Neural crest cell (in vitro differentiated cells): ENCODE measurements at places on chromosomes 2 and 18. TPM values are rescaled to one million over a fixed set of nuclear protein-coding genes. Genes with fewer than 3 reads are reported as not detected.

The POMC gene
- 0.39 and 0.54 TPM in 2 replicates for total RNA-seq

The CTLA4 gene
- total RNA-seq = 0.65 and 1.3 TPM in 2 replicates

The FKBP7 gene
- 25.2 and 28.3 TPM in 2 replicates for total RNA-seq

The NCKAP5 gene
- total RNA-seq = 22.8 and 27.9 TPM in 2 replicates

The LRATD1 gene
- total RNA-seq = 3.0 and 3.6 TPM in 2 replicates

- DNase-seq = no peak
- no peak overlapping the region for H3K27ac ChIP-seq
- H3K4me1 ChIP-seq = peaks cover 47% of the 10 kb centered on the region
- H3K27me3 ChIP-seq = peaks cover 3% of the 10 kb centered on the region
Observed at GRCh38 chr2:239401881-239402233, 1.0 kb upstream of the HDAC4 start.

- no peaks in the 10 kb centered on the region for H3K27me3 ChIP-seq
- H3K36me3 ChIP-seq = peaks cover 7% of the 10 kb centered on the region
- no peak overlapping the region for H3K4me3 ChIP-seq
- H3K27ac ChIP-seq = no peak overlapping the region
- DNase-seq = no peak
- H3K4me1 ChIP-seq = peaks cover 6% of the 10 kb centered on the region
Observed at GRCh38 chr18:23281626-23282436, 146.5 kb downstream of the CABLES1 start.

GRCh38 chr18:44521668-44522022 lies 159.0 kb upstream of the SETBP1 start:
- no peak overlapping the region for H3K27ac ChIP-seq
- H3K4me1 ChIP-seq = peaks cover 4% of the 10 kb centered on the region
- no peaks in the 10 kb centered on the region for H3K36me3 ChIP-seq
- H3K4me3 ChIP-seq = no peak overlapping the region

DNA sequence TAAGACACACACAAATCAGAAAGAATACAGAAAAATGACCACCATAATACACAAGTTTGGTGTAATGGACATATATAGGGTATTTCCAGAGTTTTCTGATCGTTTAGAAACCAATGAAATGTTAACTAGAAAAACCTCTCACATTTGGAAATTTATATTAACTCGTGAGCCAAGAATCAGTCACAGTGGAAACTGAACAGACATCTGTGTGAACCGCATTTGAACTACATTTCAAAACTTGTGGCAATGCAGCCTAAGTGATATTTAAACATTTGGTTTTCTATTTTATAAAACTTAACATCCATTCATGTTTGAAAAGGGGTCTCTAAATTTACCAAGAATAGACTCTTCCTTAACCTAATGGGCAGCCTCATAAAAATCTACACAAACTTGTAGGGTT lies 29.0 kb upstream of the KCNG2 start:
- no peak for DNase-seq
- H3K27me3 ChIP-seq = peaks cover 8% of the 10 kb centered on the region
- H3K27ac ChIP-seq = no peak overlapping the region
- H3K4me3 ChIP-seq = no peak overlapping the region

GRCh38 chr18:78797499-78797898 lies 182.1 kb upstream of the SALL3 start:
- H3K4me1 ChIP-seq = no peaks in the 10 kb centered on the region
- H3K4me3 ChIP-seq = no peak overlapping the region
- no peak for DNase-seq
- H3K27ac ChIP-seq = no peak overlapping the region

GRCh38 chr2:70068119-70068518 lies 19.2 kb upstream of the PCBP1 start:
- peaks cover 11% of the 10 kb centered on the region for H3K36me3 ChIP-seq
- H3K27ac ChIP-seq = peak overlapping the region; percentile 83
- H3K4me3 ChIP-seq = no peak overlapping the region

DNA sequence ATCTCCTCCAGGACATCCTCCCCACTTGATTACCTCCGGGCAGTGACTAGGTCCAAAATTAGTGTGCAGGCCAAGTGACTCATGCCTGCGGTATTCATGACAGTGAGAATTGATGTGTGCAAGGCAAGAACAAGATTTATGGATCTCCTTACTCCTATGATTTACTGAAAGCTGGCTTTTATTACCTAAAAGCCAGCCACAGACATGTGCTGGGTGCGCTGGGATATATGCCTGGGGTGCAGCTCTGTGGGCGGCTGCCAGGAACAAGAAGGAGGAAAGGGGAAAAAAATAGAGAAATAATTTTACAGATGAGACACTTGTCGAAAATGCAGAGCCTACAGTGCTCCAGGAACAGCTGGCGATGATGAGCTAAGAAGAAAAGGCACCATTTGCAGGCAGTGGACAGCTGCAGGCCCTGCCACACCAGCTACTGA lies 359.3 kb downstream of the CMPK2 start:
- H3K36me3 ChIP-seq = no peaks in the 10 kb centered on the region
- peaks cover 9% of the 10 kb centered on the region for H3K4me1 ChIP-seq
- no peak overlapping the region for H3K4me3 ChIP-seq

GRCh38 chr18:76102156-76102555 lies 392.9 kb downstream of the ZNF516 start:
- H3K4me3 ChIP-seq = no peak overlapping the region
- H3K27me3 ChIP-seq = no peaks in the 10 kb centered on the region

- no peaks in the 10 kb centered on the region for H3K4me1 ChIP-seq
- H3K27ac ChIP-seq = no peak overlapping the region
- no peak for DNase-seq
- H3K4me3 ChIP-seq = no peak overlapping the region
- H3K27me3 ChIP-seq = no peaks in the 10 kb centered on the region
Observed at GRCh38 chr2:45442026-45442425, 169.0 kb downstream of the SRBD1 start.

- peaks cover 7% of the 10 kb centered on the region for H3K4me1 ChIP-seq
- no peak overlapping the region for H3K27ac ChIP-seq
- no peak for DNase-seq
- no peak overlapping the region for H3K4me3 ChIP-seq
Observed at GRCh38 chr18:76281565-76281964, 213.5 kb downstream of the ZNF516 start.

DNA sequence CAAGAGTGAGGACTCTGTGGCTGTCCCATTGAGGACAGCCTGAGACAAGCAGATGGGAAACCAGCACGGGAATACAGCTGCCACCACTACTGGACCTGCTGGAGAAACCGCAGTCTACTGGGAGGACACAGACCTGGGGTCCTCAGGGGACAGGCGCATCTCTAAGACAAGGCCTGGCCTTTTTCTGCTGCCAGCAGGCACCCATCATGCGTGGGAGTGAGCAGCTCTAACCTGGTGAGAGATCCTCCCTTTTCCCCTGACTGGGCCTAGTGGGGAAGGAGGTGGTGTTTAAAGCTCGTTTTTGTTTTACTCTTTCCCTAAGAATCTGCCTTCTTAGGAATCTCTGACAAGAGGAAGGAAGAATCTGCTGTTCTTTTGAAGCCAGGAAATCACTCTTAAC lies 36.6 kb downstream of the CYRIA start:
- no peaks in the 10 kb centered on the region for H3K27me3 ChIP-seq
- no peaks in the 10 kb centered on the region for H3K36me3 ChIP-seq
- H3K4me3 ChIP-seq = peak overlapping the region; percentile 4
- DNase-seq = no peak
- H3K27ac ChIP-seq = no peak overlapping the region
- H3K4me1 ChIP-seq = peaks cover 61% of the 10 kb centered on the region

DNA sequence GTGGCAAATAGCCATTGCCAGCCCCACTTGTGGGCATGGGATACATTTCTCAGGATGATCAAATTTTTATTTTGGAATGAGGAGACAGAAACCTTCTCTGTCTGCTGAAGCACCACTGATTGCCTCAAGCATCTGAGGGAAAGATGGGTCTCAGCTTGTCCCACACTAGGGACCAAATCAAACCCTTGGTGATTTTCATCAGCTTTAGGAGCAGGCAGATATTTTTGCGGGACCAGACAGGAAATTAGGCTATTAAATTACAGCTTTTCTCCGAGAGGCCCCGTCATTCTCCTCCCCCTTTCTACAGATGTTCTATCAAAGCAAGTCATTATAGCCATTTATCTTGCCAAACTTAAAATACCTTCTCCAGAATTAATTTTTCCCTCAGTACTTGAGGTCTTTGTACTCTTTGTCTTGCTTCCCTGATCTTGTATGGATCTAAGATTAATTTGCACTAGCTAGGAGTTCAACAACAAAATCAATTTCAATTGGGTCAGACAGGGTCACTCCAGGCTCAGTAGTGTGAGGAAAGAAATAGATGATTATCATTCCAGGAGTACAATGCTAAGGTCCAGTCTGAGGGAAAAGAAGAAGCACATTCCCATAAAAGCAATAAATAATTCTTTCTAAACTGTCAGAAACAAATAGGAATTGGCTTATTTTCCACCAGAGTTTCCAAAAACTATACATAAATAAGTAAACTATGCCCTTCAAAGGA lies 818.1 kb upstream of the SOX11 start:
- H3K4me3 ChIP-seq = peak overlapping the region; percentile 7
- no peaks in the 10 kb centered on the region for H3K36me3 ChIP-seq
- peak overlapping the region; percentile 58 for H3K27ac ChIP-seq
- no peak for DNase-seq

GRCh38 chr2:96507957-96508520 lies 2.9 kb upstream of the NEURL3 start:
- no peak overlapping the region for H3K4me3 ChIP-seq
- H3K27ac ChIP-seq = no peak overlapping the region
- peak; percentile 87 for DNase-seq
- no peaks in the 10 kb centered on the region for H3K36me3 ChIP-seq

- no peak for DNase-seq
- H3K27ac ChIP-seq = no peak overlapping the region
- H3K36me3 ChIP-seq = peaks cover 4% of the 10 kb centered on the region
- H3K27me3 ChIP-seq = no peaks in the 10 kb centered on the region
Observed at GRCh38 chr2:65885266-65885665, 452.9 kb upstream of the SPRED2 start.

GRCh38 chr2:69192176-69192945 lies 179.4 kb downstream of the ANTXR1 start:
- no peak overlapping the region for H3K27ac ChIP-seq
- H3K27me3 ChIP-seq = peaks cover 15% of the 10 kb centered on the region
- H3K36me3 ChIP-seq = peaks cover 22% of the 10 kb centered on the region
- peaks cover 6% of the 10 kb centered on the region for H3K4me1 ChIP-seq

DNA sequence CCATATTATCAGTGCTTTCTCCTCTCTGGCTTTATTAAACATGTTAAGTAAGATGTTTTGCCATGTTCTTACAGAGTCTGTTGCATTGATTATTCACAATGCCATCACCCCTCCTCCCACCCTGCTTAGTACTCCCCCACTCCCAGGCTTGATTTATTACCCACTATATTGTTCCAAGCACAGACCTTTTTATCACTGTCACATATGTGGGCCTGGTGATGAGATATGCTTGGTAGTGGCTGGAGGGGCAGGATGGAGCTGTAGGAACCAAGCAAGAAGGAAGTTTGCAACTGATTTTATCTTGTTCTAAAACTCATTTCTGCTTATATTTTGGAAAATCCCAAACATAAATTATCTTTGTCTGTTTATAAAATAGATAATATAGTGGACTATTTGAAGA lies 748.2 kb upstream of the CELF4 start:
- DNase-seq = no peak
- no peak overlapping the region for H3K27ac ChIP-seq
- H3K27me3 ChIP-seq = no peaks in the 10 kb centered on the region
- no peaks in the 10 kb centered on the region for H3K36me3 ChIP-seq
- H3K4me1 ChIP-seq = no peaks in the 10 kb centered on the region

- H3K4me3 ChIP-seq = no peak overlapping the region
- H3K36me3 ChIP-seq = peaks cover 2% of the 10 kb centered on the region
- no peak for DNase-seq
- no peaks in the 10 kb centered on the region for H3K27me3 ChIP-seq
- H3K4me1 ChIP-seq = peaks cover 5% of the 10 kb centered on the region
Observed at GRCh38 chr2:102111823-102112222, 30.7 kb upstream of the IL1R1 start.

- no peak overlapping the region for H3K27ac ChIP-seq
- no peak overlapping the region for H3K4me3 ChIP-seq
- peaks cover 17% of the 10 kb centered on the region for H3K4me1 ChIP-seq
- H3K27me3 ChIP-seq = peaks cover 35% of the 10 kb centered on the region
- no peaks in the 10 kb centered on the region for H3K36me3 ChIP-seq
Observed at GRCh38 chr2:28522481-28522880, 26.6 kb downstream of the PLB1 start.

DNA sequence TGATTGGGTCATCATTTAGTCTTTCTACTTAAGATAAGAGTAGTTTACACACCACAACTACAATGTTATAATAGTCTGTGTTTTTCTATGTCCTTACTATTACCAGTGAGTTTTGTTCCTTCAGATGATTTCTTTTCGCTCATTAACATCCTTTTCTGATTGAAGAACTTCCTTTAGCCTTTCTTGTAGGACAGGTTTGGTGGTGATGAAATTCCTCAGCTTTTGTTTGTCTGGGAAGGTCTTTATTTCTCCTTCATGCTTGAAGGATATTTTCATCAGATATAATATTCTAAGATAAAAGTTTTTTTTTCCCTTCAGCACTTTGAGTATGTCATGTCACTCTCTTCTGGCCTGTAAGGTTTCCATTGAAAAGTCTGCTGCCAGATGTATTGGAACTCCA lies 38.0 kb upstream of the SLC16A14 start:
- no peak for DNase-seq
- H3K4me3 ChIP-seq = no peak overlapping the region
- no peaks in the 10 kb centered on the region for H3K4me1 ChIP-seq

GRCh38 chr18:4106407-4107033 lies 348.6 kb downstream of the DLGAP1 start:
- H3K36me3 ChIP-seq = no peaks in the 10 kb centered on the region
- H3K27ac ChIP-seq = peak overlapping the region; percentile 81
- peak overlapping the region; percentile 83 for H3K4me3 ChIP-seq
- peak; percentile 85 for DNase-seq

GRCh38 chr2:37707393-37707792 lies 36.0 kb upstream of the CDC42EP3 start:
- no peak overlapping the region for H3K4me3 ChIP-seq
- DNase-seq = no peak
- H3K27me3 ChIP-seq = no peaks in the 10 kb centered on the region
- H3K27ac ChIP-seq = no peak overlapping the region
- no peaks in the 10 kb centered on the region for H3K4me1 ChIP-seq
- no peaks in the 10 kb centered on the region for H3K36me3 ChIP-seq

- no peaks in the 10 kb centered on the region for H3K36me3 ChIP-seq
- H3K27me3 ChIP-seq = no peaks in the 10 kb centered on the region
- DNase-seq = no peak
- no peak overlapping the region for H3K4me3 ChIP-seq
Observed at GRCh38 chr2:105323111-105323510, 6.4 kb downstream of the TGFBRAP1 start.

DNA sequence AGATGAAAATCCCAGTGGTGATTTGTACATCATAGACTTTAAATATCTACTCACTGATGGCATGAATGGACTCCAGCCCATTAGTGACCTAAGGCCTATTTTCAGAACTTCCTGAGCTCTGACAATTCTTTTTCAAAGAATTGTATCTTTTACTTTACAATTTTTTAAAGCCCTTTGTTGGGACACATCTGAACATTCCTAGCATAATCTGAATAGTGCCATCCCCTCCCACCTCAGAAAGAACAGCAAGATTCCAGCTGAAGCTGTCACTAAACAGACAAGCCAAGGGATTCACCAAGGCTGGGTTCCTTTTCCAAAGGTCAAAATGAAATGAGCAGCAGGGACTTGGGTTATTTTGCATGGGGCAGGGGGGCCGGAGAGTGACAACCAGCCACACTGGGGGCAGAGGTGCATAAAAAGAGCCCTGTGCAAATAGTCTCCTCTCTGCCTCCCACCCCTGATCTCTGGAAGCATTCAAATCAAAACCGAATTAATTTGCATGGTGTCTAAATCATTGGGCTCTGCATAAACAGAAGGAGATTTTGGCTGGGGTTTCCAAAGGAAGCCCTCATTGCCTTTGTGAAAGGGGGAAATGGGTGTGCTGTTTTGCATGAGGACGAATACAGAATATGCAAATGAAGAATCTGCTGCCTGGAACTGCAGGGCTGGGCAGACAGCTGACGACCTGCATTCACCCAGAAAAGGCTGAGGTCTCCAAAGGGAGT lies 17.2 kb downstream of the EPHA4 start:
- no peak overlapping the region for H3K27ac ChIP-seq
- no peak for DNase-seq
- H3K27me3 ChIP-seq = no peaks in the 10 kb centered on the region
- peak overlapping the region; percentile 79 for H3K4me3 ChIP-seq
- peaks cover 2% of the 10 kb centered on the region for H3K36me3 ChIP-seq
